ENCODE measurements at places on chromosomes 16 and 17.

DNA sequence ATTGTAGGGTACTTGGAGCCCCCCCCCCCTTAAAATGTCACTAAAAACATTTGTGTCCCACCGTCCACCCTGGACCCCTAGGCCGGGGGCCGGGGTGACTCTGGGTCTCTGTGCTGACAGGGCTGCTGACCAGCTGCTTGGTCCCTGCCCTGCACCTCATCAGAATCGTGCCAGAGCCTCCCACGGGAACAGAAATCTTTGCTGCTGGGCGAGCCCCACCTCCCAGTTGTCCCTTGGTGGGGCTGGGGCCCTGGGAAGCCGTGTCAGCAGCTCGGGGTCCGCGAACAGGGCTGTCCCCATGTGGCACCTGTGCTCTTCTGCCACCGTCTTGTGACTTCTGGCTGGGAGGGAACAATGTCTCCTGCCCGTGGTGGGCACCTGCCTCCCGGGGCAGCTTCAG lies 18.5 kb downstream of the KCTD5 start:
- DNase-seq: no peak

DNA sequence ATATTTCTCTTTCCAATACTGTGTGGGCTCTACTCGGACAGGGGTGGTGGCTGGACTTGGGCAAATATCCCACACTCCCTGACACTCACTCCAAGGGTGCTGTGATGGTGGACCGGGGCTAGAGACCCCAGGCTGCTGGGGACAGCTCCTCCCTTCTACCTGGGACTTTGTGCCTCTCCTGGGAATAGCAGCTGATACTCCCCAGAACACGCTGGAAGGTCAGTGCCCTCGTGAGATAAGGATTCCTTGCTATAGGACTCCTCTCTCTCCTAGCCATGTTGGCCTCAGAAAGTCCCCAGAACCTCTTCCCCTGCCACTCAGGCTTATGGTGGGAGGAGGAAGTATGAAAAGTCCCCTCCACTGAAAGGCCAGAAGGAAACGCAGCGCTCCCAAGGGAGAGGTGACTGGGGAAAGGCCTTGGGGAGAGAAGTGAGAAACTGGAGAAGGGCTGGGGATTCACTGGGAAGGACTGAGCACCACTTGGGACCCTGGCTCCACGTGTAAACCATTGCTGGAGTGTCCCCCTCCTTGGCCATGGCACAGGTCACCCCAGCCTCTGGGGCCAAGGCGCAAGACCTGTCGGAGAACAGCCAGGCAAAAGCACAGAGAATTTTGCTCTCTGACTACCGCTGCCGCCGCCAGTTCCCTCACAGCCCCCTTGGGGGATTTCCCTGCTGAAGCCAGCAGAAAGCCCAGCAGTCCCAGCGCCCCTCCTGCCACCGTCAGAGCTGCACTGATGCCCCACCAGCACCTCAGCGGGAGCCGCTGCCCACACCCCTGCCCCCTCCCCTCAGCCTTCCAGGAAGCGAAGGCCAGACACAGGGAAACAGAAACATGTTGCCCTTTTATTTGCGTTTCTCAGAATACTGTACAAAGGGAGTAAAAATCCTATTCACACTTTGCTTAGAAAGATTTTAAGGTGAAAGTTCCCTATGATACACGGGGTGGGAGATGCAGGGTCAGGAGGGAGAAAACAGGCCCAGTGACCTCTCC lies 2.1 kb upstream of the GSDMB start:
- DNase-seq: no peak

GRCh38 chr17:7858522-7858810 lies 663 bp downstream of the CYB5D1 start:
- DNase-seq: no peak

DNA sequence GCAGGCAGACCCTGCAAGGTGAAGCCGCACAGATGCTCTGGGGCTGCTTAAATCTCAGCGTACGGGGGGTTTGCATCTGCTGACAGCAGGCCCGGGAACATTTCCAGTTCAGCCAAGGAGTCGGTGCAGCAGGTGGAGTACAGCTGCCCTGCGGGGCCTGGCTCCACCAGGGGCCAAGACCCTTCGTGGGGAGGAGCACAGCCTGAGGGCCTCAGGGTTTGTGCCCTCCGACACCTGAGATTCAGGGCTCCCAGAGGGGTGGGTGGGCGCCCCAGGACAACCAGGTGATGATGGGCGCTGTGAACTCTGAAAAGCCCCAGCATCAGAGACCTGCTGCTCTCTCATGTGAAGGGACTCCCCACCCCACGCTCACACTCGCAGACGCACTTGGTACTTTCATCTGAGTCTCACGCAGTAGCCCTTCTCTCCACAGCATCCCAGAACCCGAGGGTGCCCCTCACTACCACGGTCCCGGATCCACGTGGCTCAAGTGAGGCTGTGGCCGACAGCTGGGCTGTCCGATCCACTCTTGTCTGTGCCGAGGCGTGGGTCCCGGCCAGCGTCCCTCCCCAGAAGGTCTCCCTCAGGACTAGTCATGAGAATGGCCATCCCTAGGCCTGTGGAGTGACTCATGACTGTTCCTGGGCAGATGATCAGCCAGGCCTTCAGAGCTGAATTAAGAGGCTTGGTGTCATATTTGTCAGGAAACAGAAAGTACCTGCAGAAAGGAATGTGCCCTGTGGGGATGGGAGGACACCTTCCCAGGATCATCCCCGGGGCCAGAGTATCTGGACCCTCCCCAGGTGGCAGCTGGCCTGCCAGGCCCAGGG lies 29.6 kb downstream of the ACSF3 start:
- no peak for DNase-seq

DNA sequence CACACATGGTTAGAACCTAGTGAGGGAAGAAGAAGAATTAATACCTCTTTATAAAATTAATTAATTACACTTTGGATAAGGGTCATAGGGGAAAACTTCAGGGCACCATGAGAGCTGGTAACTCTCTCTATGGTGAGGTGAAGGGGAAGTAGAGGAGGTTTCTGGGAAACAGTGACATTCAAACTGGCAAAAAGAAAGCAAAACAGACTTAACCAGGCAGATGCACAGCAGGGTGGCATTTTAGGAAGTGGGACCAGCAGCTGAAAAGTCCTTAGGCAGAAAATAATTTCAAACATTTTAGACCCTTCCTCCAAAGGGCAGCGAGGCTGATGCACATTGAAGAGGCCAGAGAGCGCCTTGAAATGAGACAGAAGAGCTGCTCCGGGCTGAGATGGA lies 157.8 kb downstream of the CDH13 start:
- DNase-seq: no peak

- peak; percentile 66 for DNase-seq
Observed at GRCh38 chr17:78224231-78225087, 7.0 kb upstream of the TMEM235 start.

- DNase-seq: no peak
Observed at GRCh38 chr16:82055728-82056549, 20.9 kb downstream of the HSD17B2 start.

DNA sequence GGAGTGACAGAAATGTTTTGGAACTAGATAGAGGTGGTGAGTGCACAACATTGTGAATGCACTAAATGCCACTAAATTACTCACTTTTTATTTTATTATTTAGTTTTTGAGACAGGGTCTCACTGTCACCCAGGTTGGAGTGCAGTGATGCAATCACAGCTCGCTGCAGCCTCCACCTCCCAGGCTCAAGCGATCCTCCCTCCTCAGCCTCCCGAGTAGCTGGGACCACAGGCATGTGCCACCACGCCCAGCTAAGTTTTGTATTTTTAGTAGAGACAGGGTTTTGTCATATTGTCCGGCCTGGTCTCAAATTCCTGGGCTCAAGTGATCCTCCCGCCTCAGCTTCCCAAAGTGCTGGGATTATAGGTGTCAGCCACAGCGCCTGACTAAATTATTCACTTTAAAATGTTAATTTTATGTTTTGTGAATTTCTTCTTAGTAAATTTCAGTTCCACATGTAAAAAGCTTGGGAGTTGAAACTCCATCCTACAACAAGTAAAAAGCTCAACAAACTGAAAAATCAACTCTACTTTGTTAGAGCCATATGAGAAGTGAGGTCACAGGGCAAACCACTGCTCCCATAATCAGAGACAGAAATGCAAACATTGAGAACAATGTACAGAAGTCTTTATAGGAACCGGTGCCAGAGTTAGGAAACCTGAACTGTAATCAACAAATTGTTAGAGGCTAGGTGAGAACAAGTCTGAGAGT lies 13.8 kb upstream of the SLC5A10 start:
- DNase-seq: no peak

GRCh38 chr16:9425236-9425635 lies 333.8 kb downstream of the HAPSTR1 start:
- DNase-seq: no peak

GRCh38 chr16:25100511-25100910 lies 11.0 kb upstream of the LCMT1 start:
- DNase-seq: no peak

GRCh38 chr17:80782536-80783427 lies 208.9 kb upstream of the CHMP6 start:
- DNase-seq: no peak

DNA sequence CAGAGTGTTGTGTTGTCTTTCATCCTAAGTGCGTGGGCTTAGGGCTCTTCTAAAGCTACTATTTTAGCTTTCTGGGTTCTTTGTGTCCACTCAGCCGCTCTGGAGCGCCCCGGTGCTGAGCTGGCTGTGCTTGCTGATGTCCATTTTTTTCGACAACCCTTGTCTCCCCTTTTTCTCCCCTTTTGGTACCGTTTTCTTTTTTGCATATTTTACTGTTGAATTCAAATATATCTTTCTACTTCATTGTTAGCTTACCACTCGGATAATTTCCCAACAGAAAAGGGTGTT lies 1.2 kb downstream of the SRRM2 start:
- no peak for DNase-seq

All from amygdala (tissue), 56 donors.